ENCODE measurements at places on chromosomes 2 and 18. TPM values are rescaled to one million over a fixed set of nuclear protein-coding genes. Genes with fewer than 3 reads are reported as not detected.

DNA sequence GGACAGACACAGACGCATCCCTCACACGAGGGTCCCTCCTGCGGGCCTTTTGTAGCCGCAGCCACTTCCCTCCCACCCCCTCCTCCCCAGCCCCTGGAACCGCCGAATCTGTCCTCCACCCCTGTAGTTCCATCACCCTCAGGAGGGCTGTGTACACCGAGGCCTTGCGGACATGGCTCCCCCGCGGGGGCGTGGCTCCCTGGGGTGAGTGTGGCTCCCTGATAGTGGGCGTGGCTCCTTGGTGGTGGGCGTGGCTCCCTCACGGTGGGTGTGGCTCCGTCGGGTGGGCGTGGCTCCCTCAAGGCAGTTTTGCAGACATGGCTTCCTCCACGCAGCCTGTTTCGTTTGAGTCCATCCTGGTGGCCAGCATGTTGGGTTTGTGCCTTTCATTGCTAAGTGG, 420.7 kb upstream of the SALL3 start:
- no peak for DNase-seq

GRCh38 chr2:39837856-39838453, 58.9 kb upstream of the THUMPD2 start:
- DNase-seq, result no peak

DNA sequence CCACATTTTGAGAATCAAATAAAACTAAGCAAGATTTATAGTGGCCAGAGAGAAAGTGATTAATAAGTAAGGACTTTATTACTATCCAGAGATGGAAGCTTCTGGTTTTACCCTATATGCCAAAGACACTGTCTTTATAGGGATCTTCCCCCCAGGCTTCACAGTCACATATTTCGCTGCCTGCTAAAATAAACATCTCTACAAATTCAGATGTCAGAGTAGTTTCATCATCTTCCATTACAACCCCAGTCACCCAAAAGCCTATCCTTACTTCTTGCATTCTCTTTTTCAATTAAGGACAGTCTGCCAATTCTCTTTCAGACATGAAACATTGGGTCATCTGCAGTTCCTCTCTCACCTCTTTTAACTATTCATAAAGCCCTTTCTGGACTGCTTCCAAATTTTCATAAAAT, 28.3 kb downstream of the CREB1 start:
- DNase-seq, result no peak

GRCh38 chr2:158713523-158714138, 81.5 kb upstream of the DAPL1 start:
- DNase-seq, result no peak

GRCh38 chr2:201809633-201810032, 3.3 kb downstream of the CDK15 start:
- no peak for DNase-seq

DNA sequence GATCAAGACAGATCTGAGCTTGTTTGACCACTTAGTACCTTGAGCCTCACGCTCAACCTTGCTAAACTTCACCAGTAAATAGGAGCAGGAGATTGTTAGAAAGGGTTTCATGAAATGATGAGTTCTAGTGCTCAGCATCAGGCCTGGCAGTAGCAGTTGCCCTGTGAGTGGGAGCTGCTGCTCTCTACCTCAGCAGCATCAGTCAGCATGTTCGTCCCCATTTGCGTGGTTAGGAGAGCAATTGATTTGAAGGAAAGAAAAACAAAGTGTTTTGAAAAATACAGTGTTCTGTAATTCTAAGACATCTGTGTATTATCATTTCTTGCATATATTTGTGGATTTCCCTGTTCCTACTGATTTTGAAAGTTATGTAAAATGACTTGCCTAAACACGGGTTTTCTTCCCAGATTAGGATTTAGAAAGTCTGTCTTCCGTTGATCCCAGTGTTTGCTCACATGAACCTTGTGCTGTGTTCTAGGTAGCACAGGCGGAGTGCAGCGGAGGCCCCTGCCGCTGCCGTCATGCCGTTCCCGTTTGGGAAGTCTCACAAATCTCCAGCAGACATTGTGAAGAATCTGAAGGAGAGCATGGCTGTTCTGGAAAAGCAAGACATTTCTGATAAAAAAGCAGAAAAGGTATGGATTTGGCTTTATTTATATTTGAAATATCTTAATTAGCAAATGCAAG, 47.0 kb downstream of the CAB39 start:
- DNase-seq, result no peak

GRCh38 chr2:17877811-17878280, 621 bp upstream of the KCNS3 start:
- DNase-seq, result no peak

DNA sequence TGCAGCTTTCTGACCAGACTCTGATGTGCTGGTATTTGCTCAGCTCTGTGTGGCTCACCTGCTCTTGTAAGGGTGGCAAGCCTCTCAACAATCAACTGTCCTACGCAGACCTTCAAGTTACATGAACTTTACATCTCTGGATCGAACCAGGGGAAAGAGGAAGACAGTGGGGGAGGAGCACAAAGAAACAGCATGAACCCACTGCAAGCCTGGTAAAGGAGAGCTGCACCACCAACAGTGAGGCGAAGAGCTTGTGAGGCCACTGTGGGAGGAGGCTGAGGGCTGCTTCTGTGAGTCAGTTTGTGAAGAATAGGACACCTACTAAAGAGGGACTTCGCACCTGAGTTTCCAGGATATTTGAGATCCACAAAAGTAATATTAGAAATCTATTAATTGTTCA, 18.8 kb upstream of the FAM110C start:
- no peak for DNase-seq

GRCh38 chr18:4208366-4208765, 246.7 kb downstream of the DLGAP1 start:
- DNase-seq, result no peak

DNA sequence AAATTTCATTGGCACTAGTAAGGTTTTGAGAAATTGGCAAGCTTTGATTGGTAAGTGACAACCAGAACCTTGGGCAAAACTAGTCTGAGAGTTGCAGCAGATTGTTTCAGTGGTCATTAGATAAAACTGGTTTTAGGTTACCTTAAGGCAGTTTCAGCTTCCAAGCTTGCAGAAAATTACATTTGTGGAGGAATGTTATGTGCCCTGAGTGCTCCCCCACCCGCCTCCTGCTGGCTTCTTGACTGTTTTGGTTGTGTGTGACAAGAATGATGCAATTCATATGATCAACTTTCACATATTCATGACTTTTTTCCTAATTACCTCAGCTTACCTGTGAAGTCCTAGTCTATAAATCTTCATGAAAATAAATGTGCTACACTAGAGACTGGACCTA, 599.5 kb upstream of the ZNF804A start:
- DNase-seq, result no peak

DNA sequence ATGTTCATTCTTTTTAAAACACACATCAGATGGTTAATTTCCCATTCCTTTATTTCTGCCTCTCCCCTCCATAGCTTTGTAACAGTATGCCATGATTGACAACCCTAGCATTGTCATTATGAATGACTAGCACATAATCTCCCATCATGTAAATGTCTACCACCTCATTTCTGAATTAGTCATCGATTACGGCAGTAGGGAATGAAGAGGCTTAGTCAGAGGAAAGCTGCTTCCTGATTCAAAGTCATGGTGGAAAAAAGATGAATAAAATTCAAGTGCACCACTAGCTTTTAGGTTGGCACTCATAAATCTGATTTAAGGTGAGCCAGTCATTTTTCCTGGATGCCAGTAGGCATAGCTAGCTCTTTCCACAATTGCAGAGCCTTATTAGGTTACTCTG, 19.1 kb upstream of the ACMSD start:
- no peak for DNase-seq

DNA sequence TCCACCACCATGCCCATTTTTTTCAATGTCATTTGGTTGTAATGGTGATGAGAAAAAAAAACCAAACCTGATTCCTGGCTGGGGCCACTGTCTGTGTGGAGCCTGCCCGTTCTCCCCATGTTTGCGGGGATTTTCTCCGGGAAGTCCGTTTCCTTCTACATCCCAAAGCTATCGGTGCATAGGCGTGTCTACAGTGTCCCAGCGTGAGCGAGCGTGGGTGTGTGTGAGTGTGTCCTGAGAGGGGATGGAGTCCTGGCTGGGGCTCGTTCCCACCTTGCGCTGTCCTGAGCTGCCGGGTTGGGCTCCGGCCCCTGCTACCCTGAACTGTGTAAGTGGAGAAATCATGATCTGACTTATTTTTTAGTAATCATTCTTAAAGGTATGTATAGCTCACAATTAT, 7.3 kb upstream of the ZAP70 start:
- no peak for DNase-seq

DNA sequence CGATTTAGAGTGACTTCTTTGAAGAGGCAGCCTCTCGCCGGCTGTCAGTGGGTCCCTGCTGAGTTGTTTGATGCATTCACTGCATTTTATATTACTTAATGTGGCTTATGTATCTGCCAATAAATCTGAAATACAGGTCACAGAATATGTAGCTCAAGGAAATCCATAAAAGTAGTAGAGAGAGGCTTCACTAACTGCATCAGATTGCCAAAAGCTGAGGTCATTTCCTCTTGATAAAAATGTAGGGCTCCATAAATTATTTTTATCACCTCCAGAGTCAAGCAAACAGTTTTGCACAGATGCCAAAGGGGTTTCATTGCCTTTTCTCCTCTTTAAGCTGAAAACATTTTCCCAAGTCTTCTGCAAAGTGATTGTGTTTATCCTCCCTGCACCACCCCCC, 36.5 kb upstream of the CCDC93 start:
- no peak for DNase-seq

USP37 gene
- total RNA-seq, result 30.1 TPM

ABCB11 gene
- total RNA-seq, result not detected

LOXL3 gene
- total RNA-seq, result 6.0 TPM

KIF5C gene
- total RNA-seq, result 419 TPM

MYCN gene
- total RNA-seq, result 3.7 TPM

MARCHF4 gene
- total RNA-seq, result 6.4 TPM
